ENCODE measurements at places on chromosomes 4 and X. TPM values are rescaled to one million over a fixed set of nuclear protein-coding genes. Genes with fewer than 3 reads are reported as not detected.

GRCh38 chr4:184171011-184171410 lies 46.7 kb downstream of the ENPP6 start:
- no peak for DNase-seq
- peaks cover 2% of the 10 kb centered on the region for H3K4me1 ChIP-seq
- H3K27me3 ChIP-seq, result no peaks in the 10 kb centered on the region
- H3K36me3 ChIP-seq, result no peaks in the 10 kb centered on the region
- no peak overlapping the region for H3K27ac ChIP-seq
- H3K4me3 ChIP-seq, result no peak overlapping the region

ZDHHC9 gene
- 20.8 TPM for total RNA-seq

- no peaks in the 10 kb centered on the region for H3K27me3 ChIP-seq
- H3K4me1 ChIP-seq, result no peaks in the 10 kb centered on the region
- no peaks in the 10 kb centered on the region for H3K36me3 ChIP-seq
These were observed 463.5 kb upstream of the FAM241A start for GRCh38 chr4:111681751-111682150.

DNA sequence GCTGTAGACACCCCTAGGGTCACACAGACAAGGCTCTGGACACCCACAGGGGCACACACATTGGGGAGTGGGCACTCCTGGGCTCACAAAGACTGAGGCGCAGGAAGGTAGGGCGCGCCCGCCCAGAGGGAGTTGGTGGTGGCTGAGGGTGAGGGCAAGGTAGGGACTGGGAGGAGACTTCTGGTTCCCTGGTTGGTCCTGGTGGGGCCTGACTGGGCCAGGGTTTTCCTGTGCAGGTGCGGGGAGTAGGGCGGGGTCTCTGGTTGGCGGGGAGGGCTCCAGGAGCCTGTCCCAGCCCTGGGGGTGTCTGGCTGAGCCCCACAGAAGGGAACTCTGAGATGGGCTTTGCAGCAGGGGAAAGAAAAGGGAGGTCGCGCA lies 6.7 kb upstream of the WAS start:
- no peaks in the 10 kb centered on the region for H3K4me1 ChIP-seq
- H3K4me3 ChIP-seq, result peak overlapping the region; percentile 50
- no peak overlapping the region for H3K27ac ChIP-seq
- no peaks in the 10 kb centered on the region for H3K27me3 ChIP-seq

DNA sequence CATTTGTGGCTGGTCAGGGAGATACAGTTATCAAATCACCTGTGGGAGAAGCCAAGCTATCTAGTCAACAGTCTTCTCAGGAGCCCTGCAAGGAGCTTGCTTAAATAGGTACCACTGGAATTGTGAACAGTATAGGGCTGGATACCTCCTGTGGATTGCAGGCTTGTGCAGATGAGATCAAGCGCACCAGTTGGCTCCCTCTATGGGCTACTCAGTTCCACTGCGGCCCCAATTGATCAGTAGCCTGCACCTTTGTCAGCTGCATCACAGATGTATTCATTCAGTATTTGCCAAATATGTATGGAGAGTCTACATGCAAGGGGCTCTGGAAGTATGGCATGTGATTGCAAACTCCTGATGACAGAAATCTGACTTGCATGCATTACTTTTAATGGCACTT lies 28.6 kb downstream of the TEX13A start:
- DNase-seq, result no peak
- H3K4me3 ChIP-seq, result no peak overlapping the region
- H3K27ac ChIP-seq, result no peak overlapping the region
- no peaks in the 10 kb centered on the region for H3K27me3 ChIP-seq

RHOH gene
- total RNA-seq, result 0.95 TPM
